ENCODE measurements at places on chromosomes 1 and 21.

DNA sequence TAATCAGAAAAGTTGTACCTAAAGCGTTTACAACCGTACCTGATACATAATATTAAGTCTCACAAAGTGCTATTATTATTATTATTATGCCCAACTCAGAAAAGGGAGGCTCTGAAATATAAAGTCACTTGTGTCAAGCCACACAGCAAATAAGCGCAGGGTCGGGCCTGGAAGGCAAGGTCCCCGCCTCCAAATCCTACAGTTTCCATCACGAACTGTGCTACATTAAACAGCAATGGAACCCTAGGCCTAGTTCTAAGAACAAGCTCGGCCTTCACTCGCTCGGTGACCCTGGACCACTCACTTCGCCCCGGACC lies 549 bp downstream of the PARS2 start:
- no peak for DNase-seq

- no peak for DNase-seq
Observed at GRCh38 chr1:34779526-34779925, 1.5 kb upstream of the GJB3 start.

DNA sequence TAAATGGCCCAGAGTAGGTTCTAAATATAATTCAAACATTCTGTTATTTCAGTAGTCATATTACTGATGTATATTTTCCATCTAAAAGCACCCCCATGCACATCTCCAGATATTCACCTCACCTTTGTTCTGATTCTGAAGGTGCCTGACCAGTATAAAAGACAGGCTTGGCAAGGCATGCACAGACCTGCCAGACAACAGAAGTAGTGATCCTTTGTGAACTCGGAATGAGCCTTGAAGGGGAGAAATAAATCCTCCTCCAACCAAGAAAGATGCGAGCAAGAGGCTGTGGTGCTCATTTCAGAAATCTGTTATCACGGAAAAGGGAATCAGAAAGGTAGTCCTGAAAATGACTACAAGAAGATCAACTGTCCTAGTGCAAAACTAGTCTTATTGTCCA lies 287.3 kb downstream of the VAV3 start:
- DNase-seq, result no peak

GRCh38 chr21:21324297-21324696 lies 326.1 kb downstream of the NCAM2 start:
- DNase-seq, result no peak

- DNase-seq, result no peak
Observed at GRCh38 chr1:121517586-121518230, 332.9 kb downstream of the SRGAP2C start.

- DNase-seq, result no peak
Observed at GRCh38 chr1:9196129-9197040, 38.2 kb upstream of the H6PD start.

GRCh38 chr1:39003794-39004193 lies 12.7 kb downstream of the AKIRIN1 start:
- DNase-seq, result no peak

GRCh38 chr1:67685558-67686266 lies 711 bp downstream of the GADD45A start:
- no peak for DNase-seq

Measured in NCI-H1048 (cell line).